ENCODE measurements at places on chromosomes 7 and 10.

DNA sequence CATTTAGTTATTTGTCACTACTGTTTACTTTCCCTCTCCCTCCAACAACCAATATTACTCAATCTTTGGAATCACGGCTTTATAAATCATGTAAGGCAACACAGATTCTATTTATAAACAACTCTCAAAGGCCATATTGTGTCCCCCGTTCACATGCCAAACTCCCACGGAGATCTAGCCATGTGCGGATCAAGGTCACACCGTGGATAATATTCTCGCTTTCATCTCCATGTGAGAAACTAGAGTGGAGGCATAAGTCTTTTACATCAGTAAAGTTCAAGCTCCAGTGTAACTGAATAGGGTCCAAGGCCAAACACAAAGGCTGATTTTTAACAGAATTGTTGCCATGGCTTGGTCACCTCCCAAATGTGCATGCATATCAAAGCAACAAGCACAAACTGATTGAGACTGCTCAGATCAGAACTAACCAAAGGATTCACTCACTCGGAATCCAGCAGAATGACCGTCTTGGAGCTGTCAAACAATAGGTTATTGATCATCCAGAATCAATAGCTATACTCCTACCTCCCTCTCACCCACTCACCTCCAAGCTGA is 569.5 kb upstream of the LRRN3 start:
- DNase-seq, result no peak

GRCh38 chr10:26436848-26437247 is 1.3 kb upstream of the APBB1IP start:
- DNase-seq, result no peak

DNA sequence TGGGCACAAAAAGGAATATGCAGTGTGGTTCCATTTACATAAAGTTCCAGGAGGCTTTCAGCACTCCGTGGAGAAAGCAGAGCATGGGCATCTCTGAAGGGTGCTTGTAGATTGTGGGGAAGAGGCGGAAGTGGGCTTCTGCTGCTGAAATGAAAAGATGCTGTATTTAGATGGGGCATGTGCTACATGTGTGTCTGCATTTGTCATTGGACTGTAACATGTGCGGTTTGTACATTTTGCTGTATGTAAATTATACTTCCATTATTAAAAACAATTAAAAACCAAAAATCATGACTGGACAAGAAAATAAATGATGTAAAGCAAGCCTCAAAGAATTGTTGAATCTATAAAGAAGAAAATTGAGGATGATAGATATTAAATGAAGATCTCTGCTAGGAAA is 334.0 kb downstream of the WDR37 start:
- no peak for DNase-seq

GRCh38 chr7:142111499-142111898 is at the start of gene MGAM2:
MGAM2 (plus strand) TSS chr7:142111718; CDS start chr7:142116874, 5,156 bp downstream.
- DNase-seq, result no peak

DNA sequence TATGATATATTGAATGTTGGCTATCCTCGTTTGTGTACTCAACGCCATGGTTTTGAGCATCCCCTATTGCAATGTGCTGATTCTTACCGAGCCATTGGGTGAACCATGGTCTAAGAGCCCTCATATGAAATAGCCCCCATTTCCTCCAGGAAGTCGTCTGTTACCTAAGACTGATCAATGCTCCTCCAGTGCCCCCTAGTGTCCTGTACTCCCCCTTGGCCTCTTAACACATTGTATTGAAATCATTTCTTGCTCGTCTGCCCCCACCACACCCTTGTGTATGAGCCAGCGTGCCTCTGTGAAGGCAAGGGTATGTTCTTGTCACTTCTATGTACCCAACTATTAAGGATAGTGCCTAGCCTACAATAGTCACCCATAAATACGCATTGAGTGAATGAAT is 11.2 kb upstream of the SLC35B4 start:
- no peak for DNase-seq

DNA sequence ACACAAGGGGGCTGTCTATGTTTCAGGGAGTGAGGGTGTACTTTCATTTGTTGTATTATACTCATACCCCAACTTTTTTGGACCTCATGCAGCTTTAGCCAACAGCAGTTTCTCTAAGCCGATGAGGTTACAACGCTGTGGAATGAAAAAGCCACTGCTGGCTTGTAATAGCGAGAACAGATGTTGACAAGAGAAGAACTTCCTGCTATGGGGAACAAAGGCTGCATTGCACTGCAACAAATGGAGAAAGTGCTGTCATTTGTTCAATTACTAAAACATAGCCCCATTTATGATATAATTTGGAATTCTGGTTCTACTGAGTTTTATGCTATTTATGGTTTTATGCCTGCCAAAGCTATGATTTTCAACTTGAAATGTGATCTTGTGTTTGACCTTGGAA is 104.2 kb upstream of the TMEM72 start:
- DNase-seq, result no peak

- DNase-seq, result no peak
These were observed 274.2 kb downstream of the ADARB2 start for GRCh38 chr10:1462994-1463633.

- no peak for DNase-seq
These were observed 7.6 kb upstream of the SLC18A3 start for GRCh38 chr10:49602380-49603023.

- DNase-seq, result no peak
These were observed 237.8 kb downstream of the SEMA3E start for GRCh38 chr7:83410989-83411591.

GRCh38 chr7:86013662-86014061 is 630.0 kb upstream of the GRM3 start:
- DNase-seq, result no peak

- no peak for DNase-seq
These were observed 12.2 kb downstream of the ARPC1B start for GRCh38 chr7:99386584-99387238.

All from activated CD8-positive, alpha-beta memory T cell treated with anti-CD3 and anti-CD28 coated beads for 1 hour (primary cell).